ENCODE measurements at places on chromosomes 11 and 22.

DNA sequence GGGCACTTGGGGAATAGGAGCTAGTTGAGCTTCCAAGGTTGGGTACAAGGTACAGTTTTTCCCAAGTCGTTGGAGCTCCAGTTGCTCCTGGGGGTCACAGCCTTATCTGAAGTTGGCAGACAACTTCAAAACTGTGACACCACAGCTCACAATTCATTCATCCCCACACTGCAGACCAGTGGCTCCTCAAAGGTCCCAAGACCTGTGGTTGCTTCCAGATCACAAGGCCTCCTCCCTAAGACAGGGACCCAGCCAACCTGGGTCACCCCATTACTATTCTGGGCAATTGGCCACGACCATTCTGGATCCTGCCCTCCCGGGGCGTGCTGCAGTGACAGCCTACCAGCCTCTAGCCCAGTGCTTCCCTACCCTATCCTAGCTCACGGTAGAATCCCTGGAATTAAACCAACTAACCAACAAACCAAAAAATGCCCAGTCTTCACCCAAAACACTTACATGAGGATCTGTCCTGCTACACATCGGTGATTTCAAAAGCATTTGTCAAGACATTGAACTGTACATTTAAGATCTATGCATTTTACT, 862 bp upstream of the PDXP start:
- peak; percentile 21 for DNase-seq

DNA sequence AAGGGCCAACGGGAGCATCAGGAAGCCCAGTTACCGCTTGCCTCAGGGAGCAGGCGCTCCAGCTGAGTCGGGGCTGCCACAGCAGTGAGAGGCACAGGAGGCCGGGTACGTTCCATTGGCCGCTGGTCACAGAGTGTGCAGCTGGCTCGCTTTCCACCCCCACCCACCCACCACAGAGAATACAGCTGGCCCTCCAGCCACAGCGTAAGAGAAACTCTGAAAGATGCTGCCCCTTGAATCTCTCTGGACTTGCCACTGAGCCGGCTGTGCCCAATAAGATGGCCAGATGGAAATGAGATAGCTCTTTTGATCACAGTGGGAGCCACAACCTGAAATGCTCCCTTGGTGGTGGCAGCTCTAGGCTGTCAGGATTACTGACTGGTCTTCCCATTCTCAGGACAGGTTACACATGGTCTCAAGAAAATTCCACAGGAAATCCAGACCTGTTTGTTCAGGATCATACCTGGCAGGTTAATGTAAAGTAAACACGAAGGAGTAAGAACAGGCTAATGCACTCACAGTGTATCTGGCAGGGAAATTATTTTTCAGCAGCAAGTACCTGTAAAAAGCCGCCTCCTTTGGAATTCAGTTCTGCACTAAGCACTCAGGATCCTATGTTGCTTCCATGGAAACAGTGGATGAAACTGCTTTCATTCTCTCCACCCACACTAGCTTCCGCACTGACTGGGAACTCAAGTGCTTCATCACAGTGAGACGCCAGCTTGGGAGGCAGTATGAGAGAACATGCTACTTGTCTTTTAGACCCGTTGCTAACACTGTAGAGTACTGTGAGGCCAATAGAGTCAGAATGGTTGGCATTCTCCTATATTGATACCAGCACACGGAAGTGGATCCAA, 16.5 kb downstream of the SIAE start:
- DNase-seq = no peak

- DNase-seq = no peak
These were observed 1.3 kb downstream of the HPS5 start for GRCh38 chr11:18320617-18321016.

DNA sequence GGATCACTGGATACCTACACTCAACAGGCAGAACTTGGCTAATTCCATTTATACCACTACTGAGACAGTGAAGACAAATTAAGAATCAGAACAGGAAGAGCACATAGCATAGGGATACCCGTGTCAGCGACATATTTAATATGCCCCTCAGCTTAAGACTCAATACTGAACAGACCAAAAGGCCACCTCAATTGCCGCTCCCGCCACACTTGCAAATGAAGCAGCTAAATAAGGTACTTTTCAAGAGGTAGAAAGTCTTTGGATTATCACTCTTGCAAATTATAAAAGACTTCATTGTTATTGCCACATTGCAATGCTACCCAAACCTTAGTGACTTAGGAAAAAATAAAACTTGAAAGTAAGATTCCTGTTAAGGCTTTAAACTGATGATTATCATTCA, 3.1 kb downstream of the DDX17 start:
- DNase-seq = no peak

DNA sequence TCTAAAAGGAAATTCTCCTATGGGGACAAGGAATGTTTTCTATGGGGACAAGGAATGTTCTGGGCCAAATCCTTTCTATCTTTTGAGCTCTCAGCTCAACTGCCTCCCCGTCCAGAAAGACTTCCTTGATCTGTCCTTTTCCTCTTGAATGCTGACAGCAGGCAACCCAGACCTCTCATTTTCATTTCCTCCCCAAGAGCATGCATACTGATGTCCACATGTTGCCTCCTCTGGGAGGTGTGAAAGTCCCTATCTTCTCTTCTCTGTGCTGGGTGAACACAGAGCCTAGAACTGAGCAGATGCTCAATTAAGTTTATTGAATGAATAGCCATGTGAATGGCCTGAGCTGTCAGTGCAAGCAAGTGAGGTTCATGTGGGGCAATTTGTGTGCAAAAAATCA, 331.9 kb upstream of the NARS2 start:
- no peak for DNase-seq

DNA sequence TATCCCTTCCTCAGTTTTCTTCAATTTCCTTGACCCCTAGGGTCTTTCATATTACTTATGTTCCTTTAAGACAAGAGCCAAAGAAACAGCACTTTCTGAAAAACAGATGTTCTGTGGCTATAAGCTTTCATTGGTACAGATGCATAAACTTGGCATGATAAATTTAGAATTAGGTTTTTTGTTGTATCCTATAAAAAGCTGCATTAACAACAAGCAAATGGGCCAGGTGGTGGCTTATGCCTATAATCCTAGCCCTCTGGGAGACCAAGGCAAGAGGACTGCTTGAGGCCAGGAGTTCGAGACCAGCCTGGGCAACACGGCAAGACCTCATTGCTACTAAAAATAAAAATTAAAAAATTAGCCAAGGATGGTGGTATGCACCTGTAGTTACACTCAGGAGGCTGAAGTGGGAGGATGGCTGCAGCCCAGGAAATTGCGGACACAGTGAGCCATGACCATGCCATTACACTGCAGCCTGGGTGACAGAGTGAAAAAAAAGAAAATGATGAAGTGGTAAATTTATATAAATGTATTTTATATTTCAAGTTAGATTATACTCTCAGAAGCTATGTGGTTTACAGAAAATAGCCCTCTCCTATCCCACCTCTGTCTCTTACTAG, 18.3 kb downstream of the KMT5B start:
- no peak for DNase-seq
